ENCODE measurements at places on chromosomes 1 and 21. TPM values are rescaled to one million over a fixed set of nuclear protein-coding genes. Genes with fewer than 3 reads are reported as not detected.

GRCh38 chr1:18527921-18528320 is 47.2 kb downstream of the KLHDC7A start:
- DNase-seq, result no peak

DNA sequence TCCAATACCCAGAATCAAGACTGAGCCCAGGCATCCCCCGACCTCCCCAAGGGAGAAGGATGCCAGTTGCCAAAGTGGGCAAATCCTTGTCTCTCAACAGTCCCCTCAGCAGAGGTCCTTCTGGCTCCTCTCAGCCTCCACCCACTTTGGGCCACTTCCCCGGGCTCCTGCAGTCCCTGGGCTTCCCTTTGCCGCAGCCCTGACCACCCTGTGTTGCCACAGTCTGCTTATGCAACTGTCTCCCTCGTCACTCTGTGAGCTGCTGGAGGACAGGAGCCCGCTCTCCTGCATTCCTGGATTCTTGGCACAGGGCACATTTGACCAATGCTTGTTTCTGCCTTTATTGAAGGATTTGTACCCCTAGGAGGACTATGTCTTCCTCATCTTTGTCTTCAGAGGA is 2.9 kb upstream of the LRP8 start:
- no peak for DNase-seq

The TPTE gene
- polyA plus RNA-seq, result not detected

DNA sequence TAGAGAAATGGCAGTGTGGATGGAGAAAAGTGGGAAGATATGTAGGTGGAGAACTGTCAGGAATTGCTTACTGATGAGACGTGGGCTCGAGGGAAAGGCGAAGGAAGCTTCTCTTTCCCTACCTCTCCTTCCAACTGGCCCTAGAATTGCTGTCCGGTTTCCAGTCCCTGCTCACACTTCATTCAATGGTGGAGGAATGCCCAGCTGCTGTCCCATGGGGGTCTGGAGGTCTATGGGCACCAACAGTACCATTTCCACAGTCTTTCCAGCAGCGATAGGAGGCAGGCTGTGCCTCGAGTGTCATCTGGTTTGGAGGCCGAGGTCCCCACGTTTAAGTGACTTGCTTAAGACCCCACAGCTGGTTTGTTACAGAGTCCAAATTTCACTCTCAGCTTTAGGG is 31.5 kb upstream of the CD1D start:
- no peak for DNase-seq

- DNase-seq, result no peak
Observed at GRCh38 chr1:171772312-171772711, 9.1 kb upstream of the METTL13 start.

GRCh38 chr1:114386129-114387009 is 124.6 kb downstream of the TRIM33 start:
- DNase-seq, result no peak
